ENCODE measurements at places on chromosomes 16 and 17.

DNA sequence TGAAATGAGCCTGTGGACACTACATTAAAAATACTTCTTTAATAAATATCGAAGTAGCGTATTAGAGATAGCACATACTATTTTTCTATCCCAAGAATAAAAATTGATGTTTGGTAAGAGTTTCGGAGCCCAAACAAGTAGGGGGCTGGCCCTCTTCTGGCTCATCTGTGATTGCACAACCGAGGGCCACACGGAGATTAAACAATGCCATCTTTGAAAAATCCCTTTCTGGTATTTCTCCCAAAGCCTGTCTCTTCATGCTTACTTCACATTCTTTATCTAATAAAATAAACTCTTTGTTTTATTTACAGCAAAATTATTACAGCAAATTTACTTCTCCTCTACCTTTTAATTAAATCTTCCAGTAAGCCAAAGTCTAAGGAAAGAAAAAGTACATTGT, 9.6 kb upstream of the MYH11 start:
- DNase-seq: no peak

DNA sequence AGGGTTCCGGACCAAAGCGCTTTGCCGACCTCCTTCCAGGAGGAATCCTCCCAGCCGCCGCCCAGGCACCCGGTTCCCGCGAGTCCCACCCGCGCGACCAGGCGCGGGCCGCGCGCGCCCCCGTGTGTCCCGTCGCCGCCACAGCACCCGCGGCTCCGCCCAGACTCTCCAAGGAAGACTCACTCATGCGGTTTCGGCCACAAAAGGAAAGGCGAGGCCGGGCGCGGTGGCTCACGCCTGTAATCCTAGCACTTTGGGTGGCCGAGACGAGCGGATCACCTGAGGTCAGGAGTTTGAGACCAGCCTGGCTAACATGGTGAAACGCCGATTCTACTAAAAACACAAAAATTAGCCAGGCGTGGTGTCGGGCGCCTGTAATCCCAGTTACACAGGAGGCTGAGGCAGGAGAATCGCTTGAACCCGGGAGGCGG, 3.5 kb upstream of the PKMYT1 start:
- DNase-seq: peak; percentile 89

DNA sequence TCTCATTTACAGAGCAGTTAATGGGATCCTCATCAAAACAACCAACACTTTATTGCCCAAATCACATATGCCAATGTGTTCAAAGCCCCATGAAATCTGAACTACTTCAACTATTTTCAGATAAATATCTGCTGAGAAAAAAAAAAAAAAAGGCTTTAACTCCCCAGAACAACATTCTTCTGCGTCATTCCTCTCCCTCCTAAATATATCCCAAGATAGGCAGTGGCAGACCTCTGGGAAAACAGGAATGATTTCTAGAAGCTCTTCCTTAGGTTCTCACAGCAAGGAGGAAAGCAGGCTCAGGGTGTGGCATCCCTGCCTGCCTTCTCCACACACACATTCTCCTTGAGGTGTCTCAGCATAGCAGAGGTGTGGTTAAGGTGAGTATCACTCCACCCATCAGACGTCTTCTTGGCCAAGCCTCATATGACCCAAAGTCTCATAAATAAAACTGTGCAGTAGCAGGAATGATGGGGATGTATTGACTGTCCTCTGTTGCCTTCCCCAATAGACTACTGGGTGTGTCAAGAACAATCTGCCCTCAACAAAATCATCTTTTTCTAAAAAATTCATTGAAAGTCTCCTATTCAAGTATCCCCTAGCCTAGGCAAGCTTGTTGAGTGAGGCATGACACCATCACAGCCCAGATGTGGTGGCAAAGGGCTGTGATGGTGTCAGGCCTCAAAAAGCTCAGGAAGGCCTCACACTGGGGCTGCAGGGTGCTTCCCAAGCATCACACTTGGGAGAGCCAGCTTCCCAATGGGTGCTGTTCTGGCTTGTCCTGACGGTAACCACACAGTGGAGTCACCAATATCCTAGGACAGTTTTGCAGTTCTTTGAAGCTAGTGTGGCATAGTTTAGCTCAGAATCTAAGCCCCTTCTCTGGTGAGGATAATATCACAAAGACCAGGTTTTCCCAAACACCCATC, 135.4 kb upstream of the SOX9 start:
- peak; percentile 23 for DNase-seq

DNA sequence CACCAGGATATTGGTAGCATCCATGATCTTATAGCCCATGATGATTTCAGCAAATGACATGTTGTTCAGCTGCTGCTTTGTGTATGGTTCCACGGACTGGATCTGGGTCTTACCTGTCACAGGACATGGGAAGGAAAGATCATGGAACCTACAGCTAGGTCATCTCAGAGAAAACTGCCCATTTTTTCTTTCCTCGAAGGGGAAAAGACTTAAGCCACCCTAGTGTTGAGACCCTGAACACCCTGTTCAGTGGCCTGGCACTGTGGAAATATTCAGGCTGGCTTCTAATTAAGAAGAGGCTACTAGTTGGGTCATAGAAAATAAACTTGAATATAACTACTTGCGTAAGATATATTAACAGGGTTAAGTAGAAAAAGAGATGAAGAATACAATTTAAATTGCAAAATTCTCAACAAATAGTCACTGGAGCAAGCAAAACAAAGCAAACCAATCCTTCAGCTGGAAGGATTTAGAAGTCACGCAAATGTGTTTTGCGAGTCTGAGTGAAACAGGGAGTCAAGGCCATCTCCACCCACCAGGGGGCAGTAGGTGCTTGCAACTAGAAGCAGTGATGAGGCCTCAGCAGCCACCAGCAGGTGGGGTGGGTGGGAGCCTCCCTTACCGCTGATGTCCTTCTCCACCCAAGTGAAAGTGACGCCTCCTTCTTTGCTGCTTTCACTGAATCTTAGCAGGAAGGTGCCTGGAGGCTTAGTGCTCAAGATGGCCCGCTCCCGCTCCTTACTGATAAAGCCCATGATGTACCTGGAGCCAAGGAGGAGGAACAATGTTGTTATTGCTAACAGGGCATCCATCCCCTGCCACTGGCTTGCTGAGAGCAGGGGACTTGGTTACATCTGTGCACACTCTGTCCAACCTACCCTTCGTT, 34.3 kb downstream of the STAT5A start:
- DNase-seq: peak; percentile 92

GRCh38 chr16:3202903-3203539, 15.0 kb downstream of the OR1F1 start:
- no peak for DNase-seq

GRCh38 chr17:9937241-9937761, 32.2 kb upstream of the RCVRN start:
- no peak for DNase-seq

- no peak for DNase-seq
These were observed 13.9 kb upstream of the GINS3 start for GRCh38 chr16:58378401-58378800.

GRCh38 chr16:87380881-87381280, 2.7 kb downstream of the FBXO31 start:
- no peak for DNase-seq

DNA sequence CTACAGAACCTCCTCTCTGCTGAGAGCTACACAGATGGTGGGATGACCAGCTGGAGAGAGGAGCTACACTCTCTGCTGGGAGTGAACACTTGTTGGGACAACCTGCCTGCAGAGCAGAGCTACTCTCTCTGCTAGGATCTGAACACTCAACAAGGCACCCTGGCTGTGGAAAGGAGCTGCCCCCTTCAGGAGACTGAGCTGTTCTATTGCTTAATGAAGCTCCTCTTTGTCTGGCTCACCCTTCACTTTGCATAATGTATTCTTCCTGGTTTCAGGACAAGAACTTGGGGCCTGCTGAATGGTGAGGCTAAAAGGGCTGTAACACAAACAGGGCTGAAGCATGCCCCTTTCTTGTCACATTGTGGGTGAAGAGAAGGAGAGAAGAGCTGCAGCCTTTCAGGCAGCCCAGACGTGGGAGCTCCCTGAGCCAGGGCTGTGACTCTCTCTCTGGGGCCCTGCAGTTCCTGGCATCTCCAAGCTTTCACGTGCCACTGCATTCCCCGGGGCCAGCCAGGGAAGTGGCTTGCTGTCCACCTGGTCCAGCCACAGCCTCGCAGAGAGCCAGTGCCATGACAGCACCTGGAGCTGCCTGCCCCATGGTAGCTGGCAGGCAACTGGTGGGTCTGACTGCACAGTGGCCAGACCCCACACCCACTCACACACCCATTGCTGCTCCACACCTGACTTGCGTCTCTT, 272.8 kb upstream of the KCNJ16 start:
- no peak for DNase-seq

GRCh38 chr17:17971431-17972125, 622 bp downstream of the TOM1L2 start:
- DNase-seq: no peak

DNA sequence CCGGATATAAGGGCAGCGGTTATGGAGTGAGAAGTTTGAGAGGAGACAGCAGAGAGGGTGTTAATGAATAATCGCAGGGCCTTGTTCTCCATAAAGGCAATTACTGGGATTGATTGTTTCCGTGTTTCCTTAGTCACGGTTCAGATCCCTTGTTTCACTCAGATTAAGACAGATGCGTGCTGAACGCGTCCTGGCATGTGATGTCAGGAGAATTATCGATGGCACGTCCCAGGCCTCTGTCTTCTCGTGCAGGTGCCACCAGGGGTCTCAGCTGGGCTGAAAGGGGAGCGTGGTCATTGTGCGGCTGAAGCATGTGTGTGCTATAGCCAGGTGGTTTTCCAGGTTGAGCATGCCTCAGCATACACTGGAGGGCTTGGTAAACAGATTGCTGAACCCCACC, 142.4 kb upstream of the NOL11 start:
- DNase-seq: no peak

- no peak for DNase-seq
These were observed 240.1 kb downstream of the SLC39A11 start for GRCh38 chr17:72852277-72852938.

- DNase-seq: no peak
These were observed 40.6 kb downstream of the CCT6B start for GRCh38 chr17:34920676-34921075.

- no peak for DNase-seq
These were observed 823 bp upstream of the ZNF469 start for GRCh38 chr16:88381820-88382451.

GRCh38 chr17:30393491-30393890, 14.8 kb downstream of the CPD start:
- DNase-seq: no peak

DNA sequence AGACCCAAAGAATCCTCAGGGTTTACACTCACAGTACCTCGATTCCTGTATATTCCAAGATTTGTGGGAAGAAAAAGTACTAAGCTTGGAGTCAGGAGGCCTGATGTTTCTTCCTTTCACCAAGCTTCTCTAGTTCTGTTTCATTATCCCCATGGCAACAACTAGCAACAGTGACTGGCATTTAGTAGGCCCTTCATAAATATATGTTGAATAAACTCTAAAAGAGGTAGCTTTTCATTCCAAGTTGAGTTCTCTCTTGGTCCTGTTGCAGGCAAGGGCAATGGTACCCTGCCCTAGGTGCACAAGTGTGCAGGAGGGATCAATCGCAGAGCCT, 527 bp upstream of the UBE2Z start:
- peak; percentile 44 for DNase-seq
